NCI-H1436 (cell line): ENCODE measurements at places on chromosomes 6 and 20.

DNA sequence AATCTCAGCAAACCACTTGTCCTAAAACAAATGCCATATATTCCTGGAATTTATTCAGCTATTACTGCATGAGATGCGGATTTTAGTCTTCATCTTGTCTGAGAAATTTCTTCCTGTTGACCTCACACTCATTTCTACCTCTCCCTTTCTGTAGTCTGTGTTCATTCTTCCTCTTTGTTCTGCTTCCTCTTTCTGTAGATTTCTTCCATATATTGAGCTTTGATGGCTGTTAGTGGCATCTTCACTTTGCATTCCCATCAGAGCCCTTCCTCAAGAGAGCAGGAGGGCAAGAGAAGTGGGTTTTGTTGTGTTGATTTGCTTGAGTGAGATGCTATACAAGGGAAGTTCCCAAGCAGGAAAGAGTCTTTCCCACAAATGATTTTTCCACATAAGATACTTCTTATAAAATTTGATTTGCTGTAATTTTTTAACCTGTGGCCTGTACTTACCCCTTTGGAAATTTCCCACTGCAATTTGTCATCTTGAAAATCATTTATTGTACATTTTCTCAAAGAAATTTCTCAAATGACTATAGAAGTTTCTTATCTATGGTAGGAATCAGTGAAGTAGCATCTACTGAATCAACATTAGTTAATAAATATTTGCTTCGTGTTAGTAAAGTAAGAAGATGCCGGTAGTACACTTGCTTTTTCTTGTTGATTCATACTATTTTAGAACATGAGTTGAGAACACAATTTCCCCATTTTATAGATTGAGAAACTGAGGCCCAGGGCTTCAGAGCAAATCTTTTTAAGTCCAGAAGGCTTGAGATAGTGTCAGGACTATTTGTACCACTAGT is 43.8 kb downstream of the MAP3K4 start:
- no peak for DNase-seq

- no peak for DNase-seq
Observed at GRCh38 chr6:362231-362923, 29.2 kb upstream of the IRF4 start.

DNA sequence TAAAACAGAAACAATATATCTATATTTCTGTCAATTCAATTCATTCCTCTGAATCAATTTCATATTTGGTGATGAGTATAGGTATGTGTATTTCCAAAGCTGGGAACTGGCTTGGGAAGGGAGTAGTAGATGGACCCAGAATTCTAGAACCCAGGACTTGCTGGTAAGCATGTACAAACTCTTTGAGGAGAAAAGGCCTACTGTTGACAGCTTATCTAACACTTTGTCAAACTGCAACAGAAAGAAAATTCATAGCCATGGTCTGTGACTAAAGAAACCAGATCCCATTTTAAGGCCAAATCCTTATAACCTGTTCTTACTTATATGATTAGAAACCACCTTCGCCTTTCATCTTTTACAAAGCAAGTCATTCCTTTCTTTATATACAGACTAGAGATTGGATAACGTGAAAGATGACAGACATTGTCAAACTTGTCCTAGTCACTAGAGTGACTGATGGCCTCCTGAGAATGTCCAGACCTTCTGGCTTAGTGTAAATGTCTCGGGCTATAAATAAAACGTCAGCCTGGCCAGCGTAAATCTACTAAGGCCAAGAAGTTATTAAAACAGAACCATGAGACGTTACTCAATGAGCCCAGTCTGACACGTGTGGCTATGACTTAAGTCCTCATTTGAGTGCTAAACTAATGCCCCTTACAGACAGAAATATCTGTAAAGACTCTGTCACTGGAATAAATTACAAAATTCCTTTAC is 152.3 kb downstream of the ALDH8A1 start:
- no peak for DNase-seq

GRCh38 chr6:158029668-158030230 is 48.1 kb downstream of the SYNJ2 start:
- no peak for DNase-seq

GRCh38 chr6:76862936-76863335 is 600.4 kb downstream of the HTR1B start:
- no peak for DNase-seq

DNA sequence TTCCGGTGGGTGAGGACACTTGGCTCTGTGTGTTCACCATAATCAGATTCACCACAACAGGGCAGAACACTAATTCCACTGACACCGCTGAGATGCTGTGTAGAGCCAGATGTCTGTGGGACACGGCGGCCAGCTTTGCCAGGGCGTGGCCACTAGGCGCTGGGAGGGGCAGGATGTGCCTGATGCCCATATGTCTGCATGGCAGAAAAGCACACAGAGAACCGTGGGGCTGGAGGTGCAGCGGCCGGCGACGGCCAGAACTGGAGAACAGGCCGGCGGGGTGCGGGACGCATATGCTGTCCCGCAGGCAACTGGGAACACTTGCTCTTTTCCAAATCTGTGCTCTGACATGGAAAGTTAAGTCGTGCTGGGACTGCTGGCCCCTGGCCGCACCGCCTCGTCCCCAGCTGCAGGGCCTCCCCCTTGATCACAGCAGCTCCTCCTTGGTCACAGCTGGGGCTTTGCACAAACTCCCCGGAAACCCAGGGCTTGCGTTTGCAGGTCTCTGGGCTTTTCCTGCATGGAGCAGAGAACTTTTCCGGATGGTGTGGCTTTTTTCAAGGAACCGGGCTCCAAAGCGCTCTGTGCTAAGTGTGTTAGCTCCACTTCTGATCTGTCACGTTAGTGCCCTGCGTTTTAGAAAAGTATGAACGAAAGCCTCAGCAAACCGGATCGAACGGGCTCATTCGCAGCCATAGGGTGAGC is 31.1 kb downstream of the NTSR1 start:
- no peak for DNase-seq

GRCh38 chr6:107635057-107635515 is 145.2 kb downstream of the SOBP start:
- DNase-seq: no peak

DNA sequence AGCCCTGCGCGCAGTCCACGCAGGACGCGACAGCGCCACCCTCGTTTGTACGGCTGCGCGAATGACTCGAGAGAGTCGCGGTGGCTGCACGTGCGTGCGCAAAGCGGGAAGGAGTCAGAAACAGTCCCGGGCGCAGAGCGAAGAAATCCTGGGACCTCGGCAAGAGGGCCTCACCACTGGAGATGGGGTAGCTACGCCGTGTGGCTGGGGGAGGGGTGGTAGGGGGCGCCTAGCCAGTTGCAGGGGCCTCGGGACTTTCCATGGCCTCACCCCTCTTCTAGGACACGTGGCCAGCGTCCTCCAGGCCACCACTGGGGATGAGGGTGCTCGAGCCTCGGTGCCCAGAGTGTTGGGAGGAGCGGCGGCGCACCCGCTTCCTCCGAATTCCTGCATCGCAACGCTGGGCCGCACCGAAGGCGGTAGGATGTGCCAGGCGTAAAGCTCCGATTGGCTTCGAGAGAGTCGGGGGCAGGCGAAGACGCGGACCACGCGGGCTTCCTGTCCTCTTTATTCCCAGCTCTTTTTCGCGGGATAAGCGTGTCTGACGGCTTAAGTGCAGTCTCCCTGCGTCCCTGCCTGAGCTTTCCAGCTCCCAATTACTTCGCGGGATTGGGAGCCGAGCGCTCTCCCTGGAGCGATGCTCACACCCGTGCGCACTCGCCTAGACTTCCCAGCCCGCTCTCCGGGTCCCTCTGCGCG is 38.7 kb downstream of the NCR2 start:
- DNase-seq: no peak

DNA sequence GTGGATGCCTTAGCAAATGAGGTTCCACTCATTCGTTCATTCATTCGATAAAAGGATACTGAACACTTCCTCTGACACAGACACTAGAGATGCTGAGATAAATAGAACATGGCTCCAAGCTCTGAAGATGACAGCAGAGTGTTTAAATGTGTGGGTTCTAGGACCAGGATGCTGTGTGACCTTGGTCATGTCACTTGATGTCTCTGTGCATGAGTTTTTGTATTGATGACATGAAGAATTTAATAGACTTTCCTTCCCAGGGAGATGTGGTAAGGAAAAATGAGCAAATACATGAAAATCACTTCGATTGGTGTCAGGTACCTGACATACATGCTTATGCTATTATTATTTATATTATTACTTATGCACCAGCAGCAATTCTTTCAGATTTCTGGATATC is 34.3 kb upstream of the CD83 start:
- DNase-seq: no peak

DNA sequence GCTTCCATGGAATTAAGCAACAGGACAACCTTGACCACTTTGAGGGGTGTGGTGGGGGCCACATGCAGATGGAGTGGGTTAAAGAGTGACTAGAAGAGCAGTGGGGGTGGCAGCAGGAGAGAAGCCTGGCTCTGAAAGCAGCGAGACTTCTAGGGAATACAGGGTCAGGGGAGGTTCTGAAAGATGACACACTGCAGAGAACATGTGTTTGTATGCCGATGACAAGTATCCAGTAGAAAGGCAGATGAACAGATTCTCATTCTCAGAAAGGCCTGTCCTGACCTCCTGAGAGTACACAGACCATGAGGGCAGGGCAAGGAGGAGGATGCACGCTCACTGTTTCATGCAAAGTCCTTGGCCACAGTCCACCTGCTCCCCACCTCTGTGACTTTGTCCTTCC is 2.9 kb downstream of the LPA start:
- DNase-seq: no peak

DNA sequence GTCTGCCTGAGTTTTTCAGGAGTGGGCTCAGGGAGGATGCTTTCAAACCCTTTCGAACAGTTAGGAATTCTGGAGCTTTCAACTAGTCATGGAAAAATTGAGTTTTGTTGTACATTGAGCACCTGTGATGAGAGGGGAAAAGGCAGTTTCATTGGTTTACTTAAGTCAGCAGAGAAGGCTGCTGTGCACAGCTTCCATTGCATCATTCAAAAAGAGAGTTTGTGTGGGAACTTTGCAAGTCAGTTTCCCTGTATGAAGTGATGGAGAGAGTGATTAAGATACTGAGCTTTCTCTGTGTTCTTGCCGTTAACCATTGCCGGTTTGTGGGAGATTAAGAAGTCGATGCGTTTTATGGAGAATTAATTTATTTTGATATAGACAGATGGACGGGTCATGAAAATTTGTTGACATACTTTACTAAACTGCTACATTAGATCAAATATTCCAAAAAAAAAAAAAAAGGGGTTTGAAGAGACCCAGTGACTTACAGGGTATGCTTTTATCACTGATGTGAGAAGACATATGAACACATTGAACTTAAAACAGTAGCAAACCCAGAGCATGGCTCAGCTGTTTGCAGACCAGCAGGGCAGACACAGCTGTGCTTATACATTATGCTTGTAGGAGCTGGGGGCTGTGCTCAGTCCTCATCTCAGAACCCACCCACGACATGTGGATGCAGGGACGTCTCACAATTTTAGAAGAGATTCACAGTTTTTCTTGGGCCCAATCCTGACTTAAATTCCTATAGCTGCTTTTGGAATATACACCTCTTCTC is 234.1 kb downstream of the SOX4 start:
- no peak for DNase-seq

- no peak for DNase-seq
Observed at GRCh38 chr6:74645108-74645849, 560.6 kb downstream of the COL12A1 start.

DNA sequence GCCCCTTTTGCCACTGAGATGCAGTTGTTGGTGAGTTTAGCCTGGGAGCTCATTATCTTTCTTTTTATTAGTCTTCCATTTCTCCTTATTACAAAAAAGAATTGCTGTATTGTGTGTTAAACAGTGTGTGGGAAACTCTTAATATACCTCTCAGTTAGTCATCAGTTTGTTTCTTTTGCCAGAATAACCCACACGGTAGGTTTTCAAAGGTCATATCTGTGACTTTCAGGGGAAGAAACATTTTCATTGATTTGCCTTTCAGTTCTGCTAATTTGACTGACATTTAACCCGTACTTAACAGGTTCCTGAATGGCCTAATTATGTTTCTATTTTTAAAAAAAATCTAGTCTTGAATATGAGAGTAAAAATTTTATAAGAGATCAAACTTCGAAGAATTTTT is 145.3 kb downstream of the KHDC1L start:
- no peak for DNase-seq

DNA sequence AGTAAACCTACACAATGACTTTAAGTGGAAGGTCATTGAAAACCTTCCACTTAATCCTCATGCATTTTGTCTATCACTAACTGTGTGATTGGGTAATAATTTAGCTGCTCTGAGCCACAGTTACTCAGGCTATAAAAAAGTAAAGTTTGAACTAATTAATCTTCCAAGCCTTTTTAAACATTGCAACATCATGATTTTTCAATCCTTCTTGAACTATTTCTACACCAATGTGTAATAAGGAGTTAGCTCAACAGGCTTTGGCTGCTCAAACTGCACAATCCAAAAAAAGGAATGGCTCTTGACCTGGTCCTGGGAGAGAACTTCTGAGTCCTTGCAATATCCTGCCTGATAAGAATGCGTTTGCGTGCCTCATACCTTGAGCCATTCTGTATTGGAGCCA is 34.8 kb upstream of the FILIP1 start:
- no peak for DNase-seq

DNA sequence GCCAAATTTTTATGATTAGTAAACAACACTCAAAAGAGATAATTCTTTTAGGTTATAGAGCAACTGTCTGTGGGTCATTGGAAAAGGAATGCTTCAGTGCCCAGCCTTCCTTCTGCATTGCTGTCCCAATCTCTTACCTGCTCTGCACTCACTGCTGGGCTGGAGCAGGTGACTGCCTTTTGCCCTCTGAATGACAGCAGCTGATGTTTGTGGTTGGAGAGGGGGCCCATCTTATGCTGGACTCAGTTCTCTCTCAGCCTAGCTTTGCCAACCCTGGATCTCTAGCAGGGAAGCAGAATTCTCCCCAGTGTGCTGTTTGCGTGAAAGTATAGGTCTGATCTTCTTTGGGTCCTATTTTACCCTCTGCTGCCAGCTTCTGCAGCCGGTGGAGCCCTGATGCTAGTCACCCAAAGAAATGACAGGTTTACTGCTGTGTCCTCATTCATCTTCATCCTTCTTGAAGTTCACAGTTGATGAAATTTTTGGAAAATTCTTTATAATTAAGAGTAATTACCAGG is 193.5 kb downstream of the ARID1B start:
- no peak for DNase-seq

DNA sequence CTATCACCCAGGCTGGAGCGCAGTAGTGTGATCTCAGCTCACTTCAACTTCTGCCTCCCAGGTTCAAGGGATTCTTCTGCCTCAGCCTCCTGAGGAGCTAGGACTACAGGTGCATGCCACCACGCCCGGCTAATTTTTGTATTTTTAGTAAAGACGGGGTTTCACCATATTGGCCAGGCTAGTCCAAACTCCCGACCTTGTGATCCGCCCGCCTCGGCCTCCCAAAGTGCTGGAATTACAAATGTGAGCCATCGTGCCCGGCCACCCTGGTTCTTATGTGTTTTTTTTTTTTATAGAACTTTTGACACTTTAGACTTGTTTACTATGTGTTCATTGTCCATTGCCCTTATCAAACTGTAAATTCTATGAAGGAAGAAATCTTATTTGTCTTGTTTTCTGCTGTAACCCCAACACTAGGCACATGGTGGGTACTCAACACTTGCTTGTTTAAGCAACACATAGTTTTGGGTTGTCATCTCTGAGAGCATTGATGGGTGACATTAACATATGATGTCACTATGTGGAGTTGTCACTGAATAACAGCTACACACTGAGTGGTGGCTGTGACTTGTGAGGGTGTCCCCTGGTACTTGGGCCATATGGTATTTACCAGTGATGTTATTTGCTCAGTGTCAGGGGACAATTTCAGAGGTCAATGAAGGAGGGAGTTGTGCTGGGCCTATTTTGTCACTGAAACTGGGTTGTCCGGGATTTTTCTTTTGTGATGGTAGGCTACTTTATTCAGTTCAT is 1.5 kb upstream of the PXMP4 start:
- DNase-seq: no peak

- no peak for DNase-seq
Observed at GRCh38 chr6:14767226-14767625, 478.6 kb upstream of the JARID2 start.

- DNase-seq: no peak
Observed at GRCh38 chr6:134398453-134398852, 80.5 kb upstream of the SGK1 start.
